ENCODE measurements at places on chromosomes 3 and 15.

GRCh38 chr3:49199900-49200281, 28.5 kb downstream of the KLHDC8B start:
- DNase-seq: no peak

- no peak for DNase-seq
Measured at GRCh38 chr3:61688307-61688984, 127.1 kb downstream of the PTPRG start.

GRCh38 chr3:5195605-5196004, 8.1 kb downstream of the EDEM1 start:
- no peak for DNase-seq

DNA sequence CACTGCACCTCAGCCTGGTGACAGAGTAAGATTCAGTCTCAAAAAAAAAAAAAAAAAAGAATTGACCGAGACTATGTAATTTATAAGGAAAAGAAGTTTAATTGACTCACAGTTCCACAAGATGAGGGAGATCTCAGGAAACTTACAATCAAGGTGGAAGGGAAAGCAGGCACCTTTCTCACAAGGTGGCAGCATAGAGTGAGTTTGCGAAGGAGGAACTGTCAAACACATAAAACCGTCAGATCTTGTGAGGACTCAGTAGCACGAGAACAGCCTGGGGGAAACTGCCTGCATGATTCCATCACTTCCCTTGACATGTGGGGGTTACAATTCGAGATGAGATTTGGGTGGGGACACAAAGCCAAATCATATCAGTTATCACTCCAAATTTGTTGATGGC, 380.9 kb downstream of the EDEM1 start:
- no peak for DNase-seq

GRCh38 chr3:184172681-184173373, 1.8 kb upstream of the AP2M1 start:
- DNase-seq: no peak

DNA sequence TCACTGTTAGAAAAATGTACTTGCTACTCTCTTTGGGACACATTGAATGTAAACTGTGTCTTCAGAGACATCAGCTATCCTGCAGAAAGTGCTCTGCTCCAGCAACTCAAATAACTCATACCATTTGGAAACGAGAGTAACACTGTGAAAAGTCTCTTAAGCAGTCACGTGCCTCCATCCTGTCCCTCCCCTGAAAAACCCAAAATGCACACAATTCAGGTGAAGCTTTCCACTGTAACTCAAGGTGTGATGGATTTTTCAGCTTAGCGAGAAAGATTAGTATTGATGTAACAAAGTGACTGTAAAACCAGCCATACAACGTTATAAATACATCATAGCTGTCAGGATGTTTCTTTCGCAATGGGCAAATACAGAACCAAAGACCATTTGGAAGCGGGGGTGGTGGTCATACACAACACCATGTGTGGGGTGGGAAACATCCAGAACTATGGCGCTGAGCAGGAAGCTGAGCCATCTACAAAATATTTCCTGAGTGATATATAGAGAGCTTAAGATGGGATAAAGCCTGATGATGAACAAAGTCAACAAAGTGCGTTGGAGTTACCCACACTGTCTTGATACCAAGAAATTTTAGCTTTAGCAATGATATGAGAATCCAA, 332.3 kb downstream of the FOXP1 start:
- DNase-seq: no peak

DNA sequence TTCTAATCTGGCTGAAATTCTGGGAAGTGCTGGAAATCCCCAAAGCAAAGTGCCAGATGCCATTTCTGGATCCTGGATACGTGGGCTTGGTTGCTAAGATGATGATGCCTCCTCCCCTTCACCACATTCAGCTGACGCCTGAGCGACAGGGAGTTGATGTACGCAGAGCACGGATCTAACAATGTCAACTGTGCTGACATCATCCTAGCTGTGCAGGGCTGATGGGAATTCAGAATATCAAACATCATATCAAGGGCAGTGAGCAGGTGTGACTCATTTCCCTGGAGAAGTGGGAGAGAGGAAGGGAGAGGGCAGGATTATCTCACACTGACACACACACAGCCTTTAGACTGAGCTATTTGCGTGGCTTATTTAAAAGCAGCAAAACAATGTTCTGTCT, 92.6 kb upstream of the ZBTB20 start:
- peak; percentile 46 for DNase-seq

GRCh38 chr15:44490622-44491021, 46.3 kb upstream of the EIF3J start:
- no peak for DNase-seq

DNA sequence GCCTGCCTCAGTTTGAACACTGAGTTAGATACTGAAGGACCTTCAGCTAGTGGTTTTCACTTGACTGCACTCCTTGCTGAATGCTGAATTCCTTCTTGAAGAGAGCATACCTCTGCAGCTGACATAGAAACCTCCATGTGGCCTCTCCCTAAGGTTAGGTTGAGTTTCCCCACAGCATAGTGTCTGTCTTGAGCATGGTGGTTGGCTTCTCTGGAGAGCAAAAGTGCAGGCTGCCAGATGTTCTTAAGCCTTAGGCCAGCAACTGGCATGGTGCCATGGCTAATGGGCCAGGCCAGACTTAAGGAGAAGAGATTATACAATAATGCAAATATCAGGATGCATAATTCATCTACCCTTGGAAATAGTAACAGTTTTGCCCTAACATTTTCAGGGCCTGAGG, 545.6 kb upstream of the ZNF385D start:
- DNase-seq: no peak

GRCh38 chr3:1318296-1319005, 225.6 kb downstream of the CNTN6 start:
- DNase-seq: no peak

- DNase-seq: no peak
Measured at GRCh38 chr3:11212784-11213183, 58.5 kb downstream of the HRH1 start.

GRCh38 chr3:18645619-18646018, 220.5 kb upstream of the SATB1 start:
- DNase-seq: no peak

DNA sequence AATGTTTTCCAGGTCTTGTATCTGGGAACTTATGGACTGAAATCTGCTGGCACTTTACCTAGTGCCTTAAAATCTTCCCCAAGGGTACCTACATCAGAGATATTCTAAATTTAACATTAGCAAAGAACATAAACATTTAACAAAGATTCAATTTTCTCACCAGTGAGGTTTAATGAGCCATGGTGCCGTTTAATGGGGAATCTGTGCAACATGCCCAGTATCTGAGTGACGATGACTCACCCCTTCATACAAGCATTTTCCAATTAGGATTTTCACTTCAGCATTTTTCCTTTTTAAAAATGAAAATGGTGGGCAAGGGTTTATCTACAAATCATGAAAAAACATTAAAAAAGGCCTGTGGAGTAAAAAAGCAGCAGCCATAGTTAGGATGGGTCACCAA, 189.4 kb downstream of the SLC9A9 start:
- DNase-seq: no peak

GRCh38 chr3:72520690-72521308, 327.4 kb downstream of the SHQ1 start:
- DNase-seq: no peak

DNA sequence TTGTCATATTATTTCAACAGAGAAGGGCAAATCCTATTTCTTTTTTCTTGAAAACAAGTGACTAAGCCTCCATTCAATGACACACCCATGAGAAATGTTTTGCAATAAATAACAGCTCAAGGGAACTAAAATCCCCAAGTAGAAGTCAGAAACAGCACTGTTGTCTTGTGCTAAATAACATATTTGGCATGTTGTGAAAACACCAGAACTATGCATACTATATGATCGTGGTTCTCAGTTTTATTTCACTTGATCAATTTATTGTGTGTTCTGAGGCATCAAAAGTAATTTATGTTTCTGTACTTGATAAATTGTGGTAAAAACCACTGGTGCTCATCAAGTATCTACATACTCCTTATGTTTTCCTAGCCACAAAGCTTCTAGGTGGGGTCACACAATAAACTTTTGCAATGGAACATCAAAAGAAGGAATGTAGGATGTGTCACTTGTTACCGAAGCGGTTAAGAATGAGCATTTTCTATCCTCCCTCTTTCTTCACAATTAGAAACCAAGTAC, 691.7 kb upstream of the CBLB start:
- no peak for DNase-seq

- DNase-seq: no peak
Measured at GRCh38 chr3:48214225-48214624, 9.1 kb upstream of the CAMP start.

- DNase-seq: no peak
Measured at GRCh38 chr3:61936344-61936937, 375.1 kb downstream of the PTPRG start.

GRCh38 chr3:31762888-31763351, 218.1 kb downstream of the OSBPL10 start:
- DNase-seq: no peak
